ENCODE measurements at places on chromosomes 13 and 19.

DNA sequence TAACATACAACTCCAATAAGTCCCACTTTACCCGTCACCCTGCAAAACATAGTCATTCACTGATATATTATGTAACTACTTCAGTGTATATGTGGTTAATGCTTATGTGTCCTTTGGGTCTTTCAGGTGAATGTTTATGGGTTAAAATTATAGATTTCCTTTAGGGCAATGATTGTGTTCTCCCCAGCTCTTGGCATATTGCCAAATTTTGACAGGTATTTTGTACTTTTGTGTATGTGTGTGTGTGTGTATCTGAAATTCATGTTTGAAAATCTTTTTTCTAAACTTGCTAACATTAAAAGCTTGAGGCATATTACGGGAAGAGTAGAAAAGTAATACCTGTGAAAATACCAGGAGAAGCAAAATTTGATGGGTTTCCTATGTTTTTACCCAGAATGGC is 8.2 kb downstream of the CDK8 start:
- DNase-seq = no peak

DNA sequence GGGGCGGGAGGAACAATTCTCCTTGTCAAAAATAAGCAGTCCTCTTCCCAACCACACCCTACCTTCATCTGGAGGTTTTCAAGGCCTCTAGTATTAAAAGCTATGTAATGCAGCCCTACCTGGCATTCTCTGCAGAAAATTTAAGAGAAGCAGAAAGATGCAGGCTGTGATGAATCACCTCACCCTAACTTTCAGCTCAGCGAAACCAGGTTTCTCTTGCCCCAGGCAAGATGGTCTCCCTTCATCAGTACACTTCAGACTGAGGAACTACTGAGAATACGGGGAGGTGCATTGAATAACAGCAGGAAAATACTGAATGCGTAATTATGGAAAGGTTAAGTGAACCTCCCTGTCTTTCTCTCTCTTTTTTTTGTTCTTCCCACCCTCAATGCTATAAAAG is 437.6 kb upstream of the KLF12 start:
- DNase-seq = no peak

- DNase-seq = no peak
Measured at GRCh38 chr13:111095031-111095840, 19.9 kb upstream of the ARHGEF7 start.

DNA sequence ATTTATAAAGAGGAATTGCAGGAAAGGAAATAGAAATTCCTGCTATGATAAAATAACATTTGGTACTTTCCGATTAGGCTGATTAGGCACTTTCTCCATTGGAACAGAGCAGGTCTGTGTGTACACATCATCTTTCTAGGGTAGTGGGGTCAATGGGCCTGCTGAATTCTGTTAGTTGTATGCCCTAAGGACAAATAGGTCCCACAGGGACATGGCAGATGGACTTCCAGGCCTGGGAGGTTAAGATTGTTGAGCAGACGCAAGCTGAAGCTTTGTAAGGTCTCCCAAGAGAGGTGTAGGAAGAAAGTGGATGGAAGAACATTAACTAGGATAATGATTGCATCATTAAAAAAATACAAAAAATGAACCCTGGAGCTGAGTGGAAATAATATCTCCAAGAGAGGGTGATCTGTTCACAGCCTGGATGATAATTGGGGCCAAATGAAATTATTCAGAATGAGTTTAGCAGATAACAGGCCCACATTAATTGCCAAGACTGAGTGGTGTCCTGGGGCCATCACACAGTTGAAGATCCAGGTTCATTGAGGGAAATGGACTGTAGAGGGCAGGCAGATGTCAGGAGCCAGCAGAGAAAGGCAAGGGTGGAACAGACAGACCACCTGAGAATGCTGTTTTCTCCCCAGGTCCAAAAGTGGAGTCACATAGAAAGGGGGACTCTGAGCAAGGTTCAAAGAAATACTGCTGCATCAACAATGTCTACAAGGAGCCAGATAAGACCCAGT is 215.1 kb downstream of the DNAJC15 start:
- DNase-seq = no peak

DNA sequence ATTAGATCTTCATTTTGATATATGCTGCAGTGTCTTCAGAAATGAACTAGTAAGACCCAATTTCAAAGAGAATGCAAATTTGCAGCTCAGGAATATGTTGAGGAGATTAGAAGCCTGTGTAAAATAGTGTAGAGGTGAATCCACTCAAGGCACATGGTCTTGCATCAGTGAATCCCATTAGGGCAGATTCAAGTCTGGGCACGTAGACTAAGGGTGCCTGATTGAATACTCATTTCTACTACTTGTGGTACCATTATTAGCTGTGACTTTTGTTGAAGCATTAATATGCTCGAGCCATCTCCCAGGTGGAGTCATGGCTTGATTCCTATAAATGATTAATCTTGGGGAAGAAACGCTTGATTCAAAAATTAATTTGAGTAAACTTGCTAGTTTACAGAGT is 129.4 kb downstream of the AKAP11 start:
- DNase-seq = no peak

DNA sequence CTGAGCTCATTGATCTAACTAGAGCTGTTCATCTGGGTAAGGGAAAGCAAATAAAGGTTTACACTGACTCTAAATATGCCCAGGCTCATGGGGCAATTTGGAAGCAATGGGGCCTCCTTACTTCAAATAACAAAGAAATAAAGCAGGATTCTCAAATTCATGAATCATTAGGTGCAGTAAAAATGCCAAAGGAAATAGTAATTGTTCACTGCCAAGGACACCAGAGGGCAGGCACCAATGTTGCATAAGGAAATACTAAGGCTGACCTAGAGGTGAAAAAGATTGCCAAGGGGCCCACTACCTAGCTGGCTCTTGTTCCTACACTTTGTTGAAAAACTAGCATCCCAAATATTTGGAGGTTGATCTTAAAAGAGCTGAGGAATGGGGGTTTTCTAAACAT is 1686.7 kb upstream of the MIR17HG start:
- no peak for DNase-seq

DNA sequence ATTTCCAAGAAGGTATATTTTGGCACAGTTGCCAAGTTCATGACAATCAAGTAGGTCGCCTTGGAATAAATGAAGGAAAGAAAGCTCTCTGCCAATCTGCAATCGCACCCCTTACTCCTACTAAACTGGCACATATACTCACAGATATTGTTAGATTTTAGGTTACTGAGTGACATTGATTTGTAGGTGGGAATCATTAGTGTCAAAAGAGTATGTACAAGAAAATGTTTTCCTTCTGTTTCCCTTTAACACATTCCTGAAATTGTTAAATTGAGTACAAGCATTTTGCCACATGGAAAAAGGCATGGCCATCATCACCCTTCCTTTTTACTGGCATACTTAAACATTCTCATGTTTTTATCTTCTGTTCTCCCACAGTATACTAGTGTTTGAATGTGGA is 2868.3 kb upstream of the PCDH20 start:
- DNase-seq = no peak

- DNase-seq = no peak
Measured at GRCh38 chr13:29704648-29705047, 109.2 kb upstream of the SLC7A1 start.

GRCh38 chr13:54733639-54734038 is 1705.0 kb downstream of the OLFM4 start:
- DNase-seq = no peak

DNA sequence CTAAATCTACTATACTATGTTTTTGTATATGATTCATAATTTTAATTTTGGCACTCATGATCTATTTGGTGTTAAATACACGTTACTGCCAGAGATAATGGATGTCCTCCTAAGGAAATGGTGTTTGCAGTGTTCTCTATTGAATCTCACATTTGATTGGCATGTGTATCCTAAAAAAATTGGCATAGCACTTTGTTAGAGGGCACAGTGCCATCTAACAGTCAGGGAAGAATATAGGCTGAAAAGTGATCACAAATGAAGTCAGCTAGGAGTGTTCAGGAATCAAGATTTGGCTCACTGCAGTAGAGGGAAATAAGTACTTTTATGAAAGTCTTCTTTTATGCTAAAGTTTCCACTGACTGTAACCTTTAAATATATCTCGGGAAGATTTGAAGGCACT is 624.6 kb downstream of the GPC6 start:
- DNase-seq = peak; percentile 77

- DNase-seq = no peak
Measured at GRCh38 chr19:1057176-1057855, 9.7 kb upstream of the ARHGAP45 start.

DNA sequence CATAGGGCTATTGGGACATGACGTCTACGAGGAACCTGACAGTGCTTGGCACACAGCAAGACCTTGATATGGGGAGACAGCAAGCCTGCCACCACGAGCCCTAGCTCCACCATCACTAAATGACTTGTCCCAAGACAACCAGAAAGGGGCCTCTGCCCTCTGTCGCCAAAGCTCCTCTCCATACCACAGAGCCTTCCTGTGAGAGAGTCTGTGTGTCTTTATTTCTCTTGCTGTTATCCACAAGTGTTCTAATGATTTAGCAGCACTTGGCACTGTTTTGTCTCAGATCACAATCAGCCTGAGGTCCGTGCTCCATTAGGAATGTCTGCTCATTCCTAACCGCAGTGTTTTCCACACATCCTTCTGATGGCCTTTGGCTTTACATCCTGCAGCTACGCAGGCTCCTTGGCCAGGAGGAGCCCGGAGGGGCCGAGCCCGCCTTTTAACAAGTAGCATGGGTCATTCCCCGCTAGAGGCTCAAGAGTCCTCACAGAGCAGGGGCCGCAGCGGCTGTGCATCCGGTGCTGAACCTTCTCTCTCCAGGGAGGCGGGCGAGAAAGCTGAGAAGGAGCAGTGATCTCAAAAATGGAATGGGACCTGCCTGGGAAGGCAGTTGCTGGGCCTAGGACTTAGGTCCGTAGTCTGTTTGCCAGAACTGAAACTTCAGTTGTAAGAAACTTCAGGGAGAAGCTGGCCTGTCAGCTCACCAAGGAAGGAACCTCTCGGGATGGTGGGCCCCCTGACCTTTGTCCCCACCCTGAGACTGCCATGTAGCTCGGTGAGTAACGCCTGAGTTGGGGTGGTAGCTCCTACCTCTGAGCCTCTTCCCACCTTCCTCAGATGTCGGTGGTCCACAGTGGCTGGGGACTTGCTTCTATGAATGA is 61.1 kb upstream of the HMGB1 start:
- DNase-seq = no peak

- DNase-seq = no peak
Measured at GRCh38 chr13:41182231-41182630, 12.1 kb downstream of the KBTBD7 start.

GRCh38 chr13:112859128-112859816 is 109.7 kb upstream of the MCF2L start:
- DNase-seq = no peak

DNA sequence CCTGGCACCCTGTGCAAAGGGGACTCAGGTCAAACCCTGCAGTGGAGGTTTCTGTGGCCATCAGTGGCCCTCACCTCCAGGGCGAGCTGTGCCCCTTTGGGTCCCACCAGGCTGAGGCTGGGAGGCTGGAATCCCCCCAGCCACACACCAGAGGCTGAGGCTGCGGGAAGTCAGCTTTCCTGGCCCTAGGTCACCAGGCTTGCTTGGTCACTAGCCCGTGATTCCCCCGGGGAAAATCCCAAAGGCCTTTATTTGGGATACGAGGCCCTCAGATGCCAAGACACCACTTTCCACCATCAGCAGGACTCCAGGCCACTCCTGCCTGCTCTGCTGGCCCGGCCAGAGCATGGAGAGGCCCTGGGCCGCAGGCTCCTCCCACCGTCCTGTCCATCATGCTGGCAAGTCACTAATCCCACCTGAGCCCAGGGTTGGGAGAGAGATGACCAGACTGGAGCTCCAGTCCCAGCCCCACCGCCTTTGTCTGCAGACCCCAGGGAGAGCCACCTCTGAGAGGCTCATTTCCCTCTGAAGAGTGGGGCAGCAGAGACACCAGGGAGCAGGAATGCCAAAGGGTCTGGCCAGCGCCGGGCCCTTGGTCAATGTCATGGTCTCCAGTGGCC is 4.7 kb downstream of the NKPD1 start:
- DNase-seq = no peak

GRCh38 chr19:4576016-4576933 is 16.8 kb upstream of the SEMA6B start:
- DNase-seq = no peak

- no peak for DNase-seq
Measured at GRCh38 chr13:91405240-91405639, 6.8 kb downstream of the GPC5 start.

DNA sequence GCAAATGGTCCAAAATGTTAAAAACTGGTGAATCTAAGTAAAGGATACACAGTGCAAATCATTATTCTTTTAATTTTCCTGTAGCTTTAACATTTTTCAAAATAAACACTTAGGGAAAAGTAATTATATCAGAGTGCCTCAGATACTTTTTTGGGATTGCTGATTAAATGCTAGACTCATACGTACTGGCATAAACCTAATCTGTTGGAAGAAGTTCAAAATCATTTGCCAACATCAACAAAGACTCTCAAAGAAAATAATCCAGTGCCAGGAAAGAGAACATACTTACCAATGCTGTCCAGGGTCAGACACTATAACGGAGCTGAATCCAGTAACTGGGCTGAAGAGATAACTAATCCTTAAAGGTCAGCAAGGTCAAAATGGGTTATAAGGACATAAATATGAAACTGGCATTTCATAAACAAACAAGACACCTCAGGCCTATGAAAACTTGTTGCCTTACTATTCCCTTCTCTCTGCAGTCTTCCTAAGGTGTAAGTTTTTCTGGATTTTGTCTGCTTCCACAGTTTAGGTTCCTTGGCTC is 3.3 kb upstream of the ZNF420 start:
- DNase-seq = no peak

- DNase-seq = no peak
Measured at GRCh38 chr13:23796551-23796950, 92.6 kb downstream of the MIPEP start.

DNA sequence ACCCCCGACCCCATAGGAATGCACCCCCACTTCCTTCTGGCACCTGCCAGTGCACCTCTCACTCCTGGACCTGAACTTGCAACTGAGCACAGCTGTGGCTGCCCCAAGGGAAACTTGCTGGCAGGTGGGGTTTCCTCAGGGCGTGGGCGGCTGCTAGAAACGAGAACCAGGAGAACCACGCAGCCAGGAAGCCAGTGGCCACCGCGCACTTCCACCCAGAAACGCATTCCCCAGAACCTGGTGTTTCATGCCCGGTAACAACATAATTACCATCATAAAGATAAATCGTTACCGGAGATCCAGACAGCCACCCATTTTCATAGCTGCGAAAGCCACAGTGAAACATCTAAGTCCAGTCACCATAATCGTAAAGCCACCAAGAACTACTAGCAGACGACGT is 75.2 kb upstream of the C13orf46 start:
- no peak for DNase-seq

- no peak for DNase-seq
Measured at GRCh38 chr19:41510484-41510883, 65.5 kb upstream of the CEACAM21 start.

DNA sequence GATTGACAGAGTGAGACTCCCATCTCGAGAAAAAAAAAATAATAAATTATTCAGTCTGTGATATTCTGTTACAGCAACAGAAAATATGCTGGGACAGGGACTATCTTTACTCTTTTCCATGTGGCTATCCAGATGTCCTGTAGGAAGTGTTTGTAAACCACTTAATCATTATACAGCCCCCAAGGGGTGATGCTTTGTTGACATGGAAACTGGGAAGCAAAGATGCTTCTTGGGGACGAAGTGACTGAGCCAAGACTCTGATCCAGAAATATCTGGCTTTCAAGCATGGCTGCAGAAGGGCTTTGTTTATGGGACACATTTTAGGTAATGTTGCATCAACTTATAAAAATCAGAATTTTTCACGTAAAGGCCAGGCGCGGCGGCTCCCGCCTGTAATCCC is 5.4 kb downstream of the ZNF8 start:
- no peak for DNase-seq

GRCh38 chr13:41700790-41701310 is 243.5 kb downstream of the RGCC start:
- DNase-seq = peak; percentile 97

Measured in COR-L47 (cell line).